ENCODE measurements at places on chromosomes 3 and 15.

DNA sequence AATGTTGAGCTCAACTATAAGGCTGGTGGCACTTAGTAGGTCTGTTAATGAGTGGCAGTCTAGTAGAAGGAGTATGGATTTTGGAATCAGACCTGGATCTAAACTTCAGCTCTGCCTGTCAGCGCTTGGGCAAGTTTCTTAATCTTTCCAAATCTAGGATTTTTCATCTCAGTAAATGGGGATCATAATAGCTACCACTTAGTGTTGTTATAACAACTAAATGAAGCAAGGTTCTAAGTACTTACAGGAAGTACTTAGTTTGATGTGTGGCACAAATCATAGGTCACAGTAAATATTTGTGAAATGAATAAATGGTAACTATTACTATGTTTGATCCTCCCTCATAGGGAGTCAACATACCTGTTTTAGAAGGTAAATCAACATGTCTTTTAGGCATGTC lies 31.4 kb downstream of the SLC49A4 start:
- no peak for DNase-seq

GRCh38 chr3:15612001-15612400 lies 10.5 kb downstream of the BTD start:
- DNase-seq: no peak

DNA sequence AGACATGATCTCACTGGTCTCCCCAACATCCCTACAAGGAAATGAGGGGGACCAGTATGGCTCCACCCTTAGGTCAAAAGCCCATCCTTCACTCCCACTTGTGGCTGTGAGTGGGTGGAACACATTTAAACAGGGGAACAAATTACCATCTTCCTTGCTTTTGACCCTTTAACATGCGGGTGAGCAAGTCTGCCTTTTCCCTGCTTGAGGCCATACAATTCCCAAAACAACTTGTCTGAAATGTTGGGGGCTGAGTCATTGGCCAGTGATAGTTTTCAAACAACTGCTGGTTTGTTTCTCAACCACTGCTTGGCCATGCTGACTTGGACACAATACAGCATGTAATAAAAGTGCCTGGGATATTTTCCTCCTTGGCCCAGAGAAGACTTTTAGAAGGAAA lies 39.6 kb downstream of the COL8A1 start:
- no peak for DNase-seq

DNA sequence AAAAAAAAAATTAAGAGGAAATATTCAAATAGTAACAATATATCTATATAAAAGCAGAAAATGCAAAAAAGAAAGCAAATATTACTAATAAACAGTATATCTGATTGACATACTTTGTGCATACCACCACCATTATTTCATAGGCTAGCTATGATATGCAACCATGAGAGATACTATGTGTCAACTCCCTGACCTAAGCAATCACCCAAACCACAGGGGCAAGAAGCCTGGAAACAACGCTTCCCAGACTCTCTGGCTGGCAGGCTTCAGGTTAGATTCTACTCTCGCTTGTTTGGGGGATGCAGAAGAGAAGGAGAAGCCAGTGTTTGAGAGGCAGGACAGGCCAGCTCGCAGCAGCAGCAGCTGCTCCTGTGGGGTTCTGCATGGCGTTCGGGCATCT lies 169.3 kb upstream of the TPM1 start:
- no peak for DNase-seq

GRCh38 chr3:13492048-13492447 lies 11.9 kb downstream of the HDAC11 start:
- no peak for DNase-seq

DNA sequence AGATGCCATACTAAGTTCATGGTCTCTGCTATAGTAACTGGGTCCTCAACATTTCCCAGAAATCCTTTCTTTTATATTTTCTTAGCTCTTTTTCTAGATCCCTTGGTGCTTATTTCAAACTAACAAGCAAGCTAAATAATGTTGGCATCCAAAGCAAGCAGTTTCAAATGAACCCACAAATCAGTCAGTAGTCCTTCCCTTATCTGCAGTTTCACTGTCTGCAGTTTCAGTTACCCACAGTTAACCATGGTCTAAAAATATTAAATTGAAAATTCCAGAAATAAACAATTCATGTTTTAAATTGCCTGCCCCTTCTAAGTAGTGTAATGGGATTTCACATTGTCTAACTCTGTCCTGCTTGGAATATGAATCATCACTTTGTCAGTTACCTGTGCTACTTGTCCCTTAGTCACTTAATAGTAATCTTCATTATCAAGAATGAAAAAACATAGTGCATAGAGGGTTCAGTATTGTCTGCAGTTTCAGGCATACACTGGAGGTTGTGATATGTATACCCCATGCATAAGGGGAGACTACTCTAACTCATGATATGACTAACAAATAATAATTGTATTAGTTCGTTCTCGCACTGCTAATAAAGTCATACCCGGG lies 633.7 kb downstream of the MECOM start:
- DNase-seq: no peak

DNA sequence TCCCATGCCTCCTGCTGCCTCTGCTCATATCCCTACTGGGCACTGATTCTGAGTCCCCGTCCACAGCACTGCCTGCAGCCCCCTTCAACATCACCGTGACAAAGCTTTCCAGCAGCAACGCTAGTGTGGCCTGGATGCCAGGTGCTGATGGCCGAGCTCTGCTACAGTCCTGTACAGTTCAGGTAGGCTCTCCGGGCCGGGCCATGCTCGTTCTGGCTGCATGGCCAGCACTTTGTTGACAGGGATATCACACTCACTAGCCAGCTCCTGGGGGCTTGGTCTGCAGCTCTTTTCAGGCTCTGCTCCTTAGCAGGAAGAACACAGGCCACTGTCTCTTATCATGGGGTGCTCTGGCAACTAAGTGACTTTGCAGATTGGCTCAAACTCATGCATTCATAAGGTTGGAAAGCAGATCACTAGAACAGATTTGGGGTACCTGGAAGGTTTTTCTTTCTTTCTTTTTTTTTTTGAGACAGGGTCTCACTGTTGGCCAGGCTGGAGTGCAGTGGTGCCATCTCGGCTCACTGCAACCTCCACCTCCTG lies 6.0 kb downstream of the TYRO3 start:
- no peak for DNase-seq

DNA sequence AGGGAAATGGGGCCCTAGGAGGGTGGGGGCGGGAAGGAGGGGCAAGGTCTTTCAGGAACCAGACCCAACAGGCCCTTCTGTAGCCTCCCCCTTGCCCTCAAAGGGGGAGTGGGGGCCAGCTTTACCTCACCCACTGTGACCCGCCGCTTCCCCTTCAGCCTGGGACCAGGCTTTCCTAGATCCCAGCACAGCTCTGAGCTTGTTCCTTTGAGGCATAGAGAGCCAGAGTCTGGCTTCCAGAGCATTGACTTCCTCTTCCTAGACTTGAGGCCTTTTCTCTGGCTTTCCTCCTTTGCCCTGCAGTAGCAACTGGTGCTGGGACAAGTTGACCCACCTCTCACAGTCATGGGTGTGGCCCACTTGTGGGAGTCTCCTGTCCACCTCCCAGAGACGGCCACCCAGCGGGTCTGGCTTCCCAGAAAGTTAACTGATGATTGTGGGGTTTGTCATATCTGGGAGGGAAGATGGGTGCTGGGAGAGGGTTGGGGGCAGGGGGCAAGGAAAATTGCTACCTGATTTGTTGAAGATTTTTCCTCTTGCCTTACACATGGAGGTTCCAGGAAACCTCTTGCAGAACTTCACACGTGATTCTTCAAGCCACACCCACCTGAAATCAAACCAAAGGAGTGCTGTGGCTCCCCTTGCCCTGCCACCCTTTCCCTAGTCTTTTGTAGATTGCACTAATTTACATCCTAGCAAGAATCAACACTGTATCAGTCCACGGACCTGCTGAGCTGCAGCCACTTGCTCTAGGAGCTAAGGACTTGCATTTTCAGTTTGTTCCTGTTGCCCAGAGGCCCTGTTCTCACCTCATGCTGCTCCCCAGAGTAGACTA lies 4.1 kb upstream of the CHST14 start:
- no peak for DNase-seq

DNA sequence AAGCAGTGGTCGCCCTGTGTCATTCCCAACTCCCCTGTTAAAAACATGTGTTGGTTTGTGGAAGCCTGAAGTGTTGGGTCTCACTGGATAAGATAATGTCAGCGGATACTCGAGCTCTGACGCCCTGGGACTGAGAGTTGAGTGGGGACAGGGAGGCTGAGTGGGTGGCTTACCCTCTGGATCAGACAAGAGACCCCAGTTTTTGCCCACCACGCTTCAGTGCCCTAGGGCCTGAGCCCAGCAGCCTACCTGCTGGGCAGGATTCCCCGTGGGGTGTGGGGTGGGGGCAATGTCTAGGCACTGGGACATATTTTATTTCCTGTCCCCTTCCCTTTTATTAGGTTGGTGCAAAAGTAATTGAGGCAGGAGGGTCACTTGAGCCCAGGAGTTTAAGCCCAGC lies 75.0 kb downstream of the SMAD6 start:
- DNase-seq: no peak
